ENCODE measurements at places on chromosomes 1 and 21.

DNA sequence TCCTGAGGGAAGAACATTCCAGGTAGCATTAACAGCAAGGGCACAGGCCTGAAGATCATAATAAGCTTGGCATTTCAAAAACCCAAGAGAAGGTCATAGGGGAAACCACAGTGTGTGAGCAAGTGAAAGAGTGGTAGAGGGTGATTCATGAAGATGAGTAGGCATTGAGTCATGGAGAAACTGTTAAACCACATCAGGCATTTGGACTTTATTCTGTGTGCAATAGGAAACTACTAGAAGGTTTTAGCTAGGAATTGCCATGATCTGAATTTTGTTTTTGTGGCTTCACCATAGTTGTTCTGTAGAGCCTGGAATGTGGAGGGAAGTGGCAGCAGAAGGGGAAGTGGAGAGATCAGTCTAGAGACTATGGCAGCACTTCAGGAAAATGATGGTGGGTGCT is 359.0 kb upstream of the PTBP2 start:
- no peak for DNase-seq

- DNase-seq: no peak
These were observed 124.5 kb downstream of the CACHD1 start for GRCh38 chr1:64594446-64594845.

GRCh38 chr1:47617381-47618221 is 179.8 kb downstream of the FOXD2 start:
- no peak for DNase-seq

- DNase-seq: no peak
These were observed 50.5 kb downstream of the VCAM1 start for GRCh38 chr1:100769906-100770646.

DNA sequence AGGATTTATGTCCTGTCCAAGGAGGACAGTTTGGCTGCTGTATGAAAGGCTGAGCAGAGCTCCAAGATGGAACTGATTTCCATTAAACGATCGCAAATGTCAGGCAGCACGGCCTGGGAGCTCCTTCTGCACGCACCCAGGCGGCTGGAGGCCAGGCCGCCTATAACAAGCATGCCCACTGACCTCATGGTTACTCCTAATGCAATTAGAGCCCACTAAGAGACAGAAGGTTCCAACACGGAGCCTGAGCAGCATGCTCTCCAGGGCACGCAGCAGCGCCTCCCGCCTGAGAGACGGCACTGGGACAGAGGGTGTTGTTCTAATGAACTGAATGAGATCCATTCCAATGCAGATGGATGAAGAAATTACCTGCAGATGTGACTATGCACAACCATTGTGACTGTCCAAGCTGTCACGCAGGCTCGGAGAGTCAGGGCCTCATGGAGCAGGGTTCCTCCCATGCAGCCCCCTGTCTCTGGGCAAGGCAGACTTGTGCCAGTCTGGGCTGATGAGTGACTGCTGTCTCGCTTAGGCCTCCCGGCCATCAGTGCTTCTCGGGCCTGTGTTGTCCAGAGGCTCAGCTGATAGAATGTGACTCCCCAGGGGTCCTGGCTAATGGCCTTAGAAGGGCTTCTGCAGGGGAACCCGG is 25.2 kb upstream of the CDCA8 start:
- DNase-seq: no peak

DNA sequence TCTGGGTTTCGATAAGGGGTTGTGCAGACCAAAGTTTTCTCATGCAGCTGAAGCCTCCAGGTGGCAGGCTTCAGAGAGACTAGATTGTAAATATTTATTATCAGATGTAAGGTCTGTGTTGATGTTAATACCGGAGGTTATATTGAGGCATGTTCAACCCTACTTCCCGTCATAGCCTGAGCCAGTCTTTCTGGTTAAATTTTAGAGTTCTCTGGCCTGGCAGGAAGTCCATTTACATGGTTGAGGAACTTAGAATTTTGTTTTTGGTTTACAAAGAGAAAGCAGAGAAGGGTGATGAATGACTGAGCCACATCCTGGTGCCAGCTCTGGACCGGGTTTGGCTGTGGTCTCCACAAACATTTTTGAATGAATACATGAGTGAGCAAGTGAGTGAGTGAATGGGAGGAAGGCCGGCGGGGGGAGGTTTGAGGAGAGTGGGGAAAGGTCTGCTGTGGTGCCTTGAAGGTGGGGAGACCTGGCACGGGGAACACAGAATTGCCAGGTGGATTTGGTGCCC is 218.5 kb downstream of the DISC1 start:
- DNase-seq: no peak

DNA sequence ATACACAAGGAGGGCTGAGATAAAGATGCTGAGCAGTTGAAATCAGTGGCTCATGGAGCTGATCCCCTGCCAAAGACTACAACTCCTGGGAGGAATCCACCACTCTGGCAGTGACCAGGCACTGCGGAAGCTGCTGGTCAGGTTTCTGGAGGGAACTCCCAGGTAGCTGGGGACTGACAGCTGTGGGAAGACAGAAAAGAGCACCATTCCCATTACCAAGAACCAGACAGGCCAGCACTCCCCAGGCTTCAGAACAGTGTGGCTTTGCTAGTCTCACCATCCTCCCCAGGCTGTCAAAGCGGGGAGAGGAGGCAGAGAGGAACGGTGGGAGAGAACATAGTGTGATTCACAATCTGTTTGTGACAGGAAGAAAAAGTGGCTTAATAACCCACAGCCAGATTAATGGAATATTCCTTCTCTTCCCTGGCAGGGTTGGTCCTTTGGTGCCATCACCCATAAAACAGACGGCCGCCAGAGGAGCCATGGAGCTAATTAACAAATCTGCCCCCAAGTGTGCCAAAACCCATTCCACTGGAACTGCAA is 92.1 kb downstream of the MAB21L3 start:
- DNase-seq: no peak

- no peak for DNase-seq
These were observed 391.5 kb downstream of the NTNG1 start for GRCh38 chr1:107532318-107532717.

GRCh38 chr21:30676737-30677136 is 34.1 kb downstream of the KRTAP20-3 start:
- no peak for DNase-seq

DNA sequence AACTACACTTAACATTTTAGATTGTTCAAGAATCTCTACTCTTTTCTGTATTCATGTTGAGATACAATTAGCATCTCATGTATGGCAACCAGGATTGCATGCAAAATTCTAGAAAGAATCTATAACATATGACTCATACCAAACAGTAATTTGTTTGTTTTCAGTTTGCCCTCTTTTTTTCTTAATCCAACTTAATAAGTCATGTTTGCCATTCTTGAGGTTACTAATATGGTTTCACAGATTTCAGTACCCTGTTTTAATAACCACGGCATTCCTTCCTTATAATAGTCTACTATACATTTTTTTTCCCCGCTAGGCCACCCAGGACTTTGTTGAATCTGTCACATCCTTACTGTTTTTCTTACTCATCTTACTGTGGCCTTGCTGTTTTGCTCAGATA is 140.8 kb downstream of the FMN2 start:
- no peak for DNase-seq

GRCh38 chr1:51583532-51583931 is 33.4 kb upstream of the OSBPL9 start:
- DNase-seq: no peak

- DNase-seq: no peak
These were observed 18.0 kb downstream of the TRIM33 start for GRCh38 chr1:114492978-114493377.

GRCh38 chr1:17348593-17349234 is 23.3 kb upstream of the PADI6 start:
- DNase-seq: no peak

DNA sequence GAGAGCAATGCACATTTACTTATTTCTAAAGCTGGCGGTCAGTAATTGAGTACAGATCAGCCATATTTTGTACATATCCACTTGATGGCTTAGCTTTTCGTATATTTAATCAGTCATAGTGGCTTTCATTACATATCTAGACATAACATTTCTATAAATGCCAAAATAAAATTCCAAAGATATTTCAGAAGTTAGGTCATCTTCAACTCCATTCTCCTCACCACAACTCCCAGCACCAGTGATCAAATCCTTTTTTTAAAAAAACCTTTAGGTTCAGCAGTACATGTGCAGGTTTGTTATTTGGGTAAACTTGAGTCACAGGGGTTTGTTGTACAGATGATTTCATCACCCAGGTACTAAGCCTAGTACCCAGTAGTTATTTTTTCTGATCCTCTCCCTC is 53.9 kb upstream of the GNG4 start:
- DNase-seq: no peak

- peak; percentile 1 for DNase-seq
These were observed 1.8 kb upstream of the TMEM52 start for GRCh38 chr1:1920608-1921458.

DNA sequence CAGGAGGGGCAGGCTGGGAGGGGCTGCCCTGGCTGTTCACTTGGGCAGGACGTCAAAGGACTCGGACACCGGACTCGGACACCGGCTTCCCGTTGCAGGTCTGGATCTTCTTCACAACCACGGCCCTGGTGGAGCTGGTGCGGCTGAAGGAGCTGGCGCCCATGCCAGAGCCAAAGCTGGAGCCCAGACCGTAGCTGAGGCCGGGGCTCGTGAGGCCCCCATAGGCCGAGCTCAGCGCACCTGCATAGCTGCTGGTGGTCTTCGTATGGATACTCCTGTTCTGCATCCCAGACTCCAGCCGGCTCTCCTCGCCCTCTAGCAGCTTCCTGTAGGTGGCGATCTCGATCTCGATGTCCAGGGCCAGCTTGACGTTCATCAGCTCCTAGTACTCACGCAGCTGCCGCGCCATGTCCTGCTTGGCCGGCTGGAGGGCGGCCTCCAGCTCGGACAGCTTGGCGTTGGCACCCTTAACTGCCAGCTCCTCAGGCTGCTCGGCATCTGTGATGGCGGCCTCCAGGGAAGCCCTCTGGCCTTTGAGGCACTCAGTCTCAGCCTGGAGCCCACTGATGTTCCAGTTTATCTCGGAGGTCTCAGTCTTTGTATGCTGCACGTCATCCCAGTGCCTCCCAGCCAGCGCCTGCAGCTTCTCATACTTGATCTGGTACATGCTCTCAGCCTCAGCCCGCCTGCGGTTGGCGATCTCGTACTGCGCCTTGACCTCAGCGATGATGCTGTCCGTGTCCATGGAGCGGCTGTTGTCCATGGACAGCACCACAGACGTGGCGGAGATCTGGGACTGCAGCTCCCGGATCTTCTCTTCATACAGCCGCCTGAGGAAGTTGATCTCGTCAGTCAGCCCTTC is 15.1 kb upstream of the KLF17 start:
- DNase-seq: no peak

GRCh38 chr1:111778066-111778465 is 22.4 kb downstream of the DDX20 start:
- no peak for DNase-seq

DNA sequence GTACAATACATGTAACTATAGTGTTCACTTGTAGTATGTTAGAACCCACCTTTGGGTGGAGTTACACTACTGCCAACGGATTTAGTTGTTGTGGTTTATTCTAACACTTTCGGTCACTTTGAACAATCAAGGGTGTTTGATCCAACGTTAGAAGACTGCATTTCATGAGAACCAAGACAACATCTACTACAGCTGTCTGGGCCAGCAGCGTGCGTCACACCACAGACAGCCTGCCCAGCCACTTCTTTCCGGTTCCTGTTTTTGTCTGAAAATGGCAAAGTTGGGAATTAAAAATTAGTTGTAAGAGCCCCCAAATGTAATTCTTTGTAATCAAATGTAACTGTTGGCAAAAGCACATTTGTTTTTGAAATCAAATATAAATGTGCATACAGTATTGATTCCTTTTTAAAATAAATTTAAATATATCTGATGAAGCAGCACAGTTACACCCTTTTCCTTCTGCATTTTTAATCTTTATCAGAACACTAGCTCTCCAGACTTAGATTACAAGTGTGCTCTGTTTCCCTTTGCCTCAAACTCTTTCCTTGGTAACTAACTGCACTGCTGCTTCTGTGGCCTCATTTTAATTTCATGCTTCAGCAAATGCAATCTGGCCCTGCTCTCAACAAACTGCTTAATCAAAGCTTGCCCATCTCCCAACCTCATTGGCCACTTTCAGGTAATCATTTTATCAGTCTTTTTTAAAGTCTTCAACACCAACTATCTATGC is 86.6 kb upstream of the DPH5 start:
- DNase-seq: peak; percentile 20

DNA sequence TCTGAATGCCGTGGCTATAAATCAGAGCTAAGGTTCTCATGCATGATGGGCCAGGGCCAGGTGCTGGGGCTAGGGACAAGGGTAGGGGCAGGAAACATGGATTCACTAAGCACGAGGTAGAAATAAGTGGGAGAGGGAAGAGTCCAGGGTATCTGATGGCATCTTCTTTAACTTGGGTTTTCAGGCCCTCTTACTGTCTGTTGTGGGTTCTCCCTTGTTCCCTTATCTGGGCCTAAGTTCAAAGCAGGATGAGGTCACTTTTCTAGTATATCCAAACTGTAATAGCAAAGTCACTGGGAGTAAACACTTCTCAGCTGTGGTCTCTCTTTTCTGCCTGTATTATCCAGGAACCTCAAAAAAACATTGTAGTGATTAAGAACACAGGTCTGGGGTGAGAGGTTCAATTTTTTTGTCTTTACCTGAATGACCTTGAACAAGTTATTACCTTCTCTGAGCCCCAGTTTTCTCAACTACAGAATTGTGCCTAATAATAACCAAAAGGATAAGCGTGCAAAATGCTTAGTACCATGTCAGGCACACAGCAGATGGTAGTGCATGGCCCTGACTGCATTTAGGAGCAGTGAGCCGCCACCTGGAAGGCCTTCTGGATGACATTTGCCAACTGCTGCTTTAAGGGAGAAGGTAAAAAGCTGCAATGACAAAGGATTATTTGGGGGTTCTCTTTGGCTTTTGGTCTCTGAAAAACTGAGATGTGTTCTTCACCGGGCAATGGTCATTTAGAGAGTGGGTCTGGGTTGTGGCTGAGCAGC is 53.6 kb upstream of the A3GALT2 start:
- DNase-seq: no peak

GRCh38 chr1:87983841-87984240 is 655.2 kb downstream of the LMO4 start:
- DNase-seq: no peak

DNA sequence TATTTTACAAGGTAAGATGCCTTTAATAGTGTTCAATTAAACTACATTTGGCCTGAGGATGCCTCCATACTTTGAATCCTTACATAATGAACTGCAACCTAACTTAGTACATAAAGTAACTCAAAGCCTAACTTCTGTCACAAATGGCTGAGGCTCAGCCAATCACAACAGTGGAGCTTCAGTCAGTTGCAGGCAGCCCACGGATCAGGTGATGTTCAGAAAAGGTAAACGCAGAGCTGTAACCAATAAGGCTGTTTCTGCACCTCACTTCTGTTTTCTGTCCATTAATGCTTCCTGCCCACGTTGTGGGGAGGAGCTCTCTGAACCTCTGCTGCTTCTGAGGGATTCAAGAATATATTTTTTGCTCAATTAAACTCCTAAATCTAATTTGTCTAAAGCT is 94.8 kb upstream of the KIAA0040 start:
- DNase-seq: peak; percentile 99

- DNase-seq: peak; percentile 18
These were observed 11.2 kb downstream of the OR2W3 start for GRCh38 chr1:247906504-247907047.

GRCh38 chr1:76418531-76418930 is 344.0 kb downstream of the ST6GALNAC3 start:
- no peak for DNase-seq

Measured in MM.1S (cell line).